ENCODE measurements at places on chromosomes 4 and X. TPM values are rescaled to one million over a fixed set of nuclear protein-coding genes. Genes with fewer than 3 reads are reported as not detected.

ETDA gene
- not detected for total RNA-seq

TLR1 gene
- total RNA-seq: 45.5 TPM

PRIMPOL gene
- total RNA-seq: 16.1 TPM

GPRASP1 gene
- total RNA-seq: 2.4 TPM

TCEAL9 gene
- 1.6 TPM for total RNA-seq

FAM156A gene
- 23.5 TPM for total RNA-seq

CLIC2 gene
- 0.22 TPM for total RNA-seq

SSX1 gene
- total RNA-seq: not detected

ABRAXAS1 gene
- total RNA-seq: 21.3 TPM

CRLF2 gene
- total RNA-seq: 3.1 TPM

SEC31A gene
- 128 TPM for total RNA-seq

CDKL5 gene
- 1.3 TPM for total RNA-seq

PWWP3B gene
- total RNA-seq: not detected

PDGFRA gene
- 0.13 TPM for total RNA-seq

HS3ST1 gene
- not detected for total RNA-seq

CT45A3 gene
- not detected for total RNA-seq

ABLIM2 gene
- total RNA-seq: 0.43 TPM

NPY2R gene
- not detected for total RNA-seq

IRS4 gene
- not detected for total RNA-seq

MAGEA2B gene
- total RNA-seq: not detected

Measured in activated naive CD4-positive, alpha-beta T cell treated with anti-CD3 and anti-CD28 coated beads, Interleukin-2, amount 10 ng/mL, durations not matched to agents 5 hours and 36 hours (primary cell).